Mesenteric fat pad (tissue), 1 donor: ENCODE measurements at places on chromosomes 5 and 9.

DNA sequence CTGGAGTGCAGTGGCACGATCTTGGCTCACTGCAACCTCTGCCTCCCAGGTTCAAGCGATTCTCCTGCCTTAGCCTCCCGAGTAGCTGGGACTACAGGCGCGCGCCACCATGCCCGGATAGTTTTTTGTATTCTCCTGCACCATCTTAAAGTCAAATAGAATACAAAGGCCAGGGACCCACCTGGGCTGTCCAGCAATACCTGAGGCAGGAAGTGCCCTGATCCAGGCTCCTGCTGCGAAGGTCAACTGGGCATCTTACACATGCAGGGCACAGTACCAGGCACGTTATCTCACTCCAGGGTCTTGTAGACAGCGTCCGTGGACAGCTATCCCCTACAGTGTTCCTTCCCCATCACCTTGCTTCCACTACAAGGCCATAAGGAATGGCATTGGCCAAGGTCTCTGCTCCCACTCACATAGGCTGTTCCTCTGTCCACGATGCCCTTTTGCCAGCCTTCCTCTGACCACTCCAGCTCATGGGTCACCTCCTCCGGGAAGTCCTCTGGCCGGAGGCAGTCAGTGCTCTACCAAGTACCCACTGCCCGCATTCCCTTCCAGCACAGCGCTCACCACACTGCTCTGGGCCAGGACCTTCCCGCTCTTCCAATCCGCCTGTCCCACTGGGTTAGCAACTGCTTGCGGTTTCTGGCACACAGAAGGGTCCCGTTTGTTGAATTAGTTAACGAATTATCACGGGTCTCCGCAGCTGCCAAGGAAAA lies 978 bp downstream of the P4HA2 start:
- peak; percentile 83 for DNase-seq

DNA sequence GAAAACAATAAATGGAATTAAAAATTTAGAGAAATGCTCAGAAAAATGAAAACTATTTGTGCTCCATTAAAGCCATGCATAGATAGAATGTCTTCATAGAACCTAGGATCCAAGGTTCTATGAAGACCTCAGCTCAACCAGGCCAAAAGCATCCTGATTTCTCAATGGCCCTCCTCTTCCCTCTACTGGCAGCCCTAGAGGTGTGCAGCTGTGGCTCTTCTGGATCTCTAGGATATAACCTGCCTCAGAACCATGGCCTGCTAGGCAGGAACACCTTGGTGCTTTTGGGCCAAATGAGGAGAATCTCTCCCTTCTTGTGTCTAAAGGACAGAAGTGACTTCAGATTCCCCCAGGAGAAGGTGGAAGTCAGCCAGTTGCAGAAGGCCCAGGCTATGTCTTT lies 15.1 kb downstream of the IFNA1 start:
- DNase-seq: no peak

GRCh38 chr9:35930521-35930920 lies 21.2 kb downstream of the SPAAR start:
- no peak for DNase-seq

- DNase-seq: no peak
These were observed 368.2 kb downstream of the NDUFS4 start for GRCh38 chr5:53928641-53929040.

GRCh38 chr5:119354537-119355243 lies 1.1 kb upstream of the TNFAIP8 start:
- no peak for DNase-seq

- no peak for DNase-seq
These were observed 36.3 kb upstream of the STX17 start for GRCh38 chr9:99870126-99870525.

DNA sequence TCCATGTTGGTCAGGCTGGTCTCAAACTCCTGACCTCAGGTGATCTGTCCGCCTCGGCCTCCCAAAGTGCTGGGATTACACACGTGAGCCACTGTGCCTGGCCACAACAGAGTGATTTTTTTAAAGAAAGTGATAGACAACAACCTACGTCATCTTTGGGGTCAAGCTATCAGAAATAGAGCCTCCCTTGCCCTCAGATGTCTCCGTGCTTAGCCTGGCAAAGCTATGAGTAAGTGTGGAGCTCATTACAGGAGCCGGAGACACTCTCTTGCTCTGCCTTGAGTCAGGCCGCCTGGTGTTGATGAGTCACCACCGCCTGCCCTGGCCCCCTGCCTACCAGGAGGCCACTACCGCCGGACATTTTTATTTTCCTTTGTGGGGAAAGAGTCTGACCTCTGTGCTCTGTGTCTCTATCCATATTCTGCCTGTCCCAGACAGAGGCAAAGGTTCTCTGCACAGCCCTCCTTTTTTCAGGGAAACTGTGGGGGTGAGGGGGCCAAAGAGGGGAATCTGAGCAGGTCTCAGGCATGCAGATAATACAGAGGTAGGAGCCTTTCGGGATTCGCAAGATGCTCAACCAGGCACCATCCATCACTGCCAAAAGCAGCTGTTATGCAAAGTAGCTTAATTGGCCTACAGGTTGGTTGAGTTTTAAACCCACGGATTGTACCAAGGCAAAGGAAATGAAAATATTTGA lies 123.7 kb upstream of the CPEB4 start:
- DNase-seq: no peak

GRCh38 chr5:172322028-172322965 lies 38.7 kb upstream of the UBTD2 start:
- DNase-seq: peak; percentile 35

DNA sequence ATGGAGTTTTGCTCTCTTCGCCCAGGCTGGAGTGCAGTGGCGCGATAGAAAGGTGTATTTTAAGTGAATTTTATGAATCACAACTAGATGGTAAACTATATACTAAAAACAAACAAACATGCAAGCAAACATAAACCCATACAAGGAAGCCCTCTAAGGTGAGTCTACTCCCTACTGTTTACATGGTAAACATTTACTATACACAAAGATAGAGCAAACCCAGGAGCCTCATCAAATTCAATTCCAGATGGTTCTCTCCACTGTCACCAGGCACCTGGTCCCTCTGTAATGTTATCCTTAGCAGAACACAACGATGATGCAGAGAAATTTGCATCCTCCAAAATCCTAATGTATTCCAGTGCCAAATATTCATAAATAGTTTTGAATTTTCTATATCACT lies 17.9 kb downstream of the ANKH start:
- DNase-seq: no peak

- DNase-seq: no peak
These were observed 87.0 kb upstream of the TNC start for GRCh38 chr9:115204904-115205453.

DNA sequence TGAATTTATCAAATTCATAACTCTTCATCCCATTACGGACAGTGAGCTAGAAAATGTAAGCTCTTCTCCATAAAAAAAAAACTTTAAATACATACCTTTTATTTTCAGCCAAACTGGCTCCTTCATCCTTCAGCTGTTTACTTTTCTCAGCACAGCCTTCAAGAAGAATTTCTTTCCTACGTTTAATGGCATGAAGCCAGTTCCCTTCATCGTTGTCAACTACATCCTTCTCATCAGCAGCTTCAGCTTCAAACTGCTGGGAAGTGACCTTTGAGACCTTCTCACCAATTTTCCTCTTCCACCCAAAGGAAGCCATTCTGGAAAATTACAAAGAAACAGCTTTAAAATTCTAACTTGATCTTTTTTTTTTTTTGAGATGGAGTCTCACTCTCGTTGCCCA lies 9.1 kb downstream of the TTC33 start:
- DNase-seq: no peak

DNA sequence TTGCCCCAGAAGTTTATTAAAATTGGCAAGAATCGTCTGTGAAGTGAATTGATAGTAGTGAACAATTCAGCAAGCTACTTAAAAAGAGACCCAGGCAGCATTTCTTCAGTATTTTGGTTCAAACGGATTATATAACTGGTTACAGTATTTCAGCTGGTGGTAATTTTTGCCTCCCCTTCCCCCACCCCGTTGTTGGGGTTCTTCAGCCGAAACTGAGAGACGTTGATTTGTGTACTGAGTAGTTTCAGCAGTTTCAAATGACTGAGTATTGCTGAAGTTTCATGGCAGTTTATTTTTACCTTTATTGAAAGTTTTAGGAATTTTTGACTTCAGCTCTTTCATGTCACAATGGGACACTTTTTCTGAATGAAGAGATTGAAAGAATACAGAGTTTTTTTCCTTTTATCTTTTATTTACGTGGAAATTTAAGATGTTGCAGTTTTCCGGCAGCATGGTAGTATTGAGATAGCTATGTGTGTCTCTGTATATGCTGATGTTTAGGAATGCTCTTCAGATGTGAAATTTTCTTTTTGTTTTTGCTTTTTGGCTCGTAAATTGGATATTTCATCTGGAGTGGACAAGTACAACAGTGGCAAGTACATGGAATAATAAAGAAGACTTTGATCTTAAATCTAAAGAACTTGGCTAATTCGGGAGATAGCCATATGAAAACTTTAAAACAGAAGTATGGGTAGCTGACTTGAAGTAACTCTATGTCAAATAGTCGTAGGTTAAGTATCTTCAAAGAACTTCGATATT lies 1.9 kb downstream of the GPBP1 start:
- DNase-seq: no peak

GRCh38 chr5:171418982-171419687 lies at the start of gene FGF18:
FGF18 (plus strand) TSS chr5:171419647; CDS start chr5:171420200, 553 bp downstream.
- peak; percentile 90 for DNase-seq

DNA sequence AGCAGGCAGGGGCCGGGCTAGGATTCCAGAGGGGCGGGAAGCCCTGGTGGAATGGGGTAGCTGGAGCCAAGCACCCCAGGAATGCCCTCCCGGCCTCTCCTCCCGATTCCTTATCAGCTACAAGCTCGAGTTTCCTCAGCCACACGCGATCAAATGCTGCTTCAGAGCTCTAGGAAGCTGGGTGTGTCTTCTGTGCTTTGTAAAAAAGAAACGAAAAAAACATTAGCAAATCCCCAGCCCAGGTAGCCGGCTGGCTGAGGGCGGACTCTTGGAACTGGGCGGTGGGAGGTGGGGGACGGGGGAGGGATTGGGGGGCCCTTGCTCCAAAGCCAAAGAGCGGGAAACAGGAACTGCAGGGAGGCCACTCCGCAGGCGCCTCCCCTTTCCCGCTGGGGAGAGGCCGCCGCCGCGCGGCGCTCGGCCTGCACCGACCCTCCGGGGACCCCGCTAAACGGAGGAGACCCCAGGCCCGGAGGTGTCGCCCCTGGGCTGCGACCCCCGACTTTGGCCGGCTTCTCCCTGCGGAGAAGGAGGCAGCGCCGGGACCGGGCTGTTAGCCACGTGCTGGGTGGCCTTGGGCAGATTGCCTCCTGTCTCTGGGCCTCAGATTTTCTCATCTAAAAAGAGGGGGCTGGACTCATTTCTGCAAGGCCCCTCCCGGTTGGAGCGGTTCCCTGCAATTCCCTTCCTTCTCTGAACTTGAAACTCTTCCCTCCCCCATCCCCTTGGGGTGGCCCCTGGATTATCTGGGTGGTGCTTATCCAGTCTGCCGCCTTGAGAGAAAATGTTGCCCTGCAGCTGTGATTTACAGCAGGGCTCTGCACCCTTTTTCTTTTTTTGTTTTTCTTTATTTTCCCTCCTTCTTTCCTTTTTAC lies 40.9 kb upstream of the FABP6 start:
- DNase-seq: no peak

DNA sequence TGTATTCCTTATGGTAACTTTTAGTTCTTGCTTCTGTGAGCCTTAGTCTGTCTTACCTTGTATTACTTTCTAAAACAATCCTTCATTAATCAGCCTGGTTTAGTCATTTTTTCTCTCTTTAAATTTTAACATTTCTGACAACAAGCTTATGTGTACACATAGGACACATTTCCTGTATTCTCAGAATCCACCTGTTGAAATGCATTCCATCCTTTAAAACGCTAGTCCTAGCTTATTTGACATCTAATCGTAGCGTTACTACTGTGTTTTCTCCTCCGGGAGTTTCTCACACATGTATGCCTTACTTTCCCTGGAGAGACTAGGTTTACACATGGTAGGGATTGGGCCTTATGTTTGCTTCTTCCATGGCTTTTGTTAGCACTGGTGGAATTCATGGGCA lies 3.8 kb downstream of the TARS1 start:
- no peak for DNase-seq

- DNase-seq: no peak
These were observed 167.7 kb downstream of the XRCC4 start for GRCh38 chr5:83245037-83245436.

- no peak for DNase-seq
These were observed 28.9 kb downstream of the RASEF start for GRCh38 chr9:83034026-83034425.

DNA sequence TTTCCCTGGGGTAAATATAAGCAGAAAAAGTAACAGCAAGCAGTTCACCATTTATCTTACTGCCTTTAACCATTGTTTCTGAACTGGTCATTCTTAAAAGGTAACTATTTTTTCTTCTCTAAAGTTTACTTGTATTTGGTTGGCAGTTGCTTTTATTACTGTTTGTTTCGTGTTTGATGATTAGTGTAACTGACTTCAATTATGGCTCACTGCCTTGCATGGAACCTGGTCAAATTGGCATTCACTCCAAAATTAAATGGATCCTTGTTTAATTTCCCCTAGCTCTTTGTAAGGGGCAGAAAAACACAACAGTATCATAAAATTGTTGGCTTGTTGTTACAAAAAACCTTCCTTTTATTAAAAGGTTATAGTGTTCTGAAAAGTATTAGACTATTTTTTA lies 1723.9 kb upstream of the CDH6 start:
- no peak for DNase-seq

DNA sequence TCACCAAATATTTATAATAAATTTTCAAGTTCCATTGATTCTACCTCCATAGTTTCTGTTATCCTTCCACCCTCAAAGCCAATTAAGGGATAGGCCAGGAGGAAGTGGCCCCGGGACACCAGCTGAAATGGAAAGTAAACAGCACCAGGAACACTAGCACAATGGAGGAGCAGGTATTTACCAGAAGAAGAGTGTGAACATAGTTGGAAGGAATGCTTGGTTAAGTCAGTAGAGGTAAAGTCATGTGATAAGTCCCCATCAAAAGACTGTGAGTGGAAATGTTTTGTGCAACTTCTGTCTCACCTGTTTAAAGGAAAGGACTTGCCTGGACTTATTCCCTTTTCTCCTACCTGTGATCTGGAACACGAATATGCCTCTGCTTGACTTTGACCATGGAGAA lies 146.7 kb upstream of the RAI14 start:
- no peak for DNase-seq

DNA sequence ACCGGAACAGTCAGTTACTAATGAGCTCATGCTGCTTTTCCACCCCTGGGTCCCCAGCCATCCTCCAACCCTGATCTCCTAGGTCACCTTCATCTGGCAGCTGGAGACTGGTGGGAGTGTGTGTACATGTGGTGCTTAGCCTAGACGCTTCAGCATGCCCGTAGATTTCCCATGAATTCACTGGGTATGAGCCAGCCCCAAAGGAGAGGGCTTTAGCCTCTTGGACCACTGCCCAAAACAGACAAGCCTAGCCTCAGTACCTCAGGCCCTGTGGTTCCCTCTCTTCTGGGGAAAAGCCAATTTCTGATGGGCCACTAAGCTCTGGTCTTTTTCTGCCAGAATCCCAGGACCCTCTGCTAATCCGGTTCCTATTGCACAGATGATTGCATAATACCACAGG lies 48.0 kb upstream of the ASTN2 start:
- DNase-seq: no peak

- no peak for DNase-seq
These were observed 101.3 kb upstream of the LARP1 start for GRCh38 chr5:154653764-154654485.
